GM12891 (cell line): ENCODE measurements at places on chromosomes 13 and 19.

GRCh38 chr19:8469613-8470368, 25.0 kb downstream of the HNRNPM start:
- DNase-seq = no peak

DNA sequence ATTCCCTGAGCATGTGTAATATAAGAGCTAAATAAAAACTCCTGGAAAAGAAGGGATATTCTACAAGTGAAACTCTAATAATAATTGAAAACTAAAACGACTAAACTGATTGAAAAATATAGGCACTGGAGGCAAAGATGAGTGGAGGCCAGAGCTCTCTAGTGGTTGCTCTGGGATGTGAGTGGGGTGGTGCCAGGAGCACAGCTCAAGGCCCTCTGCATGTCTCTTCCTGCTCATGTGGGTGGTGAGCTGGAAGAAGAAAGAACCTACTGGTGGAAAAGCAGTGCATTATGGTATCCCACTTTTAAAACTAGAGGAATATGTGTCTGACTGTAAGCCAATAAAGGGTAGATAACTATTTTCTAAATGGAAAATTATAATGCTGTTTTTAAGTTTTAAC, 15.8 kb upstream of the ARHGEF7 start:
- no peak for DNase-seq

DNA sequence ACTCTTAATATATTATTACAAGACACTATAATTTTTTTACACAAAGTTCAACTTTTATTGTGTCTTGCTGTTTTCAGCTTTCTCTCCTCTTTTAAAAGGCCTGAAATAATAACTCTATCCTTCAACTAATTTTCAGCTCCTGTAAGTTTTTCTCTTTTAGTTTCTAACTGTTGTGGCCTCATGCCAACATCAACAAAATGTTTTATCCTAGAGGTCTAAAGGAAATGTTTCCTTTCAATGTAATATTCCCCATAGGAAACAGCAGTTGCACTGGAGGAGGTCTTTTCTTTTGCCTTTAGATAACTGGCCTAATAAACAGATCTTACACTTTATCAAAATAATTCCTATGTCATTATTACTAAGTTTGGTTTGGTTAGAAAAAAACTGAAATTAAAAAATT, 8.5 kb upstream of the ZNF616 start:
- DNase-seq = no peak

DNA sequence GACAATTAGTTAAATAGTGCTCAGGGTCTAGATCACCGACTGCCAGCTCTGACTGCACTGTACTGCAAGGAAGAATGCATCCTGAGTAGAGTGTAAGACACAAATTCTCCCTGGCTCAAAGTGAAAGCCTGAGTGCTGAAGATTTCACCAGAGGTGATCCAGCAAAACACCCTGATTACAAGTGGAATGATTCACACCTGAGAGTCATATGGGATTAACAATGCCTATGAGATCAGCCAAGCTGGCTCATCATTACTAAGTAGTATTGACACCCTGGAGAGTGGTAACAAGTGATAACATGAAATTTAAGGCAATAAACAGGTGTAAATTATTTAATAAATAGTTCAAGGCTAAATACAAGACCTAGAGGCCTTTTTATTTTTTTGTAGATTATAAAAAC, 403.8 kb upstream of the PRR20A start:
- DNase-seq = no peak

DNA sequence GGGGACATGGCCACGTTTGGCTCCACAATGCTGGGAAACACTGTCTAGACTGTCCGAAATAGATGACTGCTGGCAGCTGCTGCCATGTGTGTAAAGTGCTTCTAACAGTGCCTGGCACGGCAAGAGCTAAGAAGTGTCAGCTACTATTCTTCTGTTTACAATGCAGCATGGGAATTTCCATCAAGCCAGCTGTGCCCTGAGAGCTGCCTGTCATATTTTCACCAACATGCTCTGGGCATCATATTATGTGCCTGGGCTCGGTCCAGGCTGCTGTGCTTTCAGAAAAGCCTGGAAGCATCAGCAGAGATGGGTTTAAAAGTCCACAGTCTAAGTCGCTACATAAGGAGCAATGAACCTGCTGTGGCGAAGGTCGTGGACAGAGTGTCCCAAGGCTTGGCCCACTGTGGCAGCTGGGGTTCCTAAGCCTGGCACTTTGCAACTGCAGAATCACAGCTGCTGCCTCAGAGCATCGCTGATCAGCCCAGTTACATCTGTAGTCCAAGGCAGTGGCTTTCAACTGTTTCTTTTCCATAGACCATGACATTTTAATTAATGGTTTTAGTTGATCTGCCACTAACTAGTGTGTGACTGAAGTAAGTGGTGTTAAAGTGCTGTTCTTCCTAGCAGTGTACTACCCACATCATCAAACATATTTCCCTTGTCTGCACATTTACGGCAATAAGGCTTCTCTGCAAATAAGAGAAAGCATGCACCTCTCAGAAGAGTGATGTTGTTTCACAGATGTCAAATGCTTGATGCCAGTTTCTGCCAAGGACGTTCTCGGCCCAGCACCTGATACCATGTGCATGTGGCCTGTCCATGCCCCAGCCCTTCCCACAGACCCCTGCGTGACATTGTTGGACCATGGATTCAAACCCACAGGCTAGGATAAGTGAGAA, 95.7 kb upstream of the C1QTNF9B start:
- DNase-seq = no peak

DNA sequence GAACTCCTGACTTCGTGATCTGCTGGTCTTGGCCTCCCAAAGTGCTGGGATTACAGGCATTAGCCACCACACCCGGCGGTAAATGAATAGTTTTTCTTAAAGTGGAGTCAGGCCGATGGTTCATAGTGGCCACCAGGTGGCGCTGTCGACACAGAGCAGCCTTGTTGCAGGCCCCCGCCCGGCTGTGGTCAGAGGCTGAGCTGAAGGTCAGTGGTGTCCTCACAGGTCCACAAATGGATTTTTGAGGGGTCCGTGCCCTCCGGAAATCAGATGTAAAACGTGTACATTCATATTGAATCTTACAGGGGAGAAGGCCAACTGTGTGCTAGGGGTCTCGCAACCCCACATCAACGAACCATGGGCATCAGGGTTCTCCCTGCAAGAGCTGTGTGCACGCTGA, 13.4 kb upstream of the WDR18 start:
- DNase-seq = no peak
